ENCODE measurements at places on chromosomes 16 and 17.

GRCh38 chr17:40561871-40562611, 3.2 kb downstream of the CCR7 start:
- peak; percentile 85 for DNase-seq

GRCh38 chr16:69190046-69190588, 3.2 kb downstream of the SNTB2 start:
- peak; percentile 9 for DNase-seq

GRCh38 chr17:45190503-45191255, 29.0 kb downstream of the HEXIM2 start:
- DNase-seq, result no peak

GRCh38 chr16:25626172-25626571, 65.6 kb upstream of the HS3ST4 start:
- DNase-seq, result no peak

Measured in activated CD8-positive, alpha-beta memory T cell treated with anti-CD3 and anti-CD28 coated beads for 24 hours (primary cell).